Adipocyte (in vitro differentiated cells): ENCODE measurements at places on chromosomes 11 and 22.

- no peak for DNase-seq
These were observed 89.6 kb downstream of the ETS1 start for GRCh38 chr11:128497776-128498095.

DNA sequence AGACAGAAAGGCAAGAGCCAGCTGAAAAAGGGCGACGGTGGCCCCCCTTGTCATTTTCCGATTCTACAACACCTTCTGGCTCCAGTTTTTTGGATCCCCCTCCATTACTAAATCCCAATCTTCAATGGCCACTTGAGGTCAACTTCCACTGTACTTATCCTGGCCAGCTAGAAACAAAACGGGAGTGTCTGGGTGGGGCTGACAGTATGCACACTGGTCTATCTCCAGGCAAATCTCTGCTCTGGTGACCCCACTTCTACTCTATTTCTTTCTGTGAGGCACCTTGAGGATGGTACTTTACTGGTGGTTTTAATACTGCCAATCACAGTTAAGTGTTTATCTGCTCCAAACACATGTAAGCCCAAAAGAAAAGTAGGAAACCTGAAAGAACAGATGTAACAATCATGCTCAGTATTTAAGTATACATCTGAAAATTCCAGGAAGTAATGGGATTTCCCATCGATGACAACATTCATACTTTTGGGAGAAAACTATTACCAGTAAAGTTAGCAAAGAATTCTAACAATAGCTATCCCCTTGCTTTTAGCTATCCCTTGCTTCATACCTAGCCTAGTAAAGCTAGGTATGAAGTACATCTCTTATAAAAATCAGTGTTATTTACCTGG lies 16.0 kb downstream of the CDON start:
- no peak for DNase-seq

- DNase-seq, result peak; percentile 55
These were observed 21.9 kb upstream of the LYVE1 start for GRCh38 chr11:10590218-10590915.

- peak; percentile 45 for DNase-seq
These were observed 15.6 kb downstream of the ARFGAP3 start for GRCh38 chr22:42841444-42841843.

GRCh38 chr11:8604078-8604723 lies 10.2 kb upstream of the STK33 start:
- peak; percentile 99 for DNase-seq

GRCh38 chr11:102792604-102793003 lies 5.4 kb downstream of the MMP1 start:
- no peak for DNase-seq

DNA sequence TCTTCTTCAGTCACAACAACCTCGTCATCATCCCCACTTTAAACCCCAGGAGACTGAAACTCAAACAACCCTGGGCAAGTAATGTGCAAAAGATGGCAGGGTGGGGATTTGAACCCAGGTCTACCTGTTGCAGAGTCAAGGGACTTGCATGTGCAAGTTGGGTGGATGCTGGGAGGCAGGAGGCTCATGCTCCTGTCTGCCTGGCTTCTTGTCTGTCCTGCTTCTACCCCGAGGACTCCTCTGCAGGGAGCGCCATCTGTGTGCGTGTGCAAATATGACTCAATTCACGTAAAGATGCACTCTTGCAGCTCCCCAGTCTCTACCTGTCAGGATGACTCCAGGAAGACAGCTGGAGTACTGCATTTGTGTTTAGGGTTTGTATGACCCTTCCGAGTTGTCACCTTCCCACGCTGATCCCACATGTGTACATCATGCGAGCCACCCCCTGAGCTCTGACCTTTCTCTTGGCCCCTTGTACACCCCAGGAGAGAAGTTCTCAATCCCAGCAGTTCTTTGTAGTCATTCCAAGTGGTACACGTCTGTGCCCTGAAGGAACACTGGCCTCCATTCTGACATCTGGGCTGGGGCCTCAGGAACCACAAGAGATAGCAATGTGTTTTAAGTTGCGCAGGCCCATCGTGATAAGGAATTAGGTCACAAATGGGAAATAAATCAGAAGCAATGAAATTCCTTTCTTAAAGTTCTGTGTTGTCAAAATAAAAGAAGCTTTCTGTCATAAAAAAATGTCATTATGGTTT lies 95.7 kb downstream of the CWC15 start:
- no peak for DNase-seq

- DNase-seq, result no peak
These were observed 101.8 kb downstream of the TRIM44 start for GRCh38 chr11:35764417-35764816.

DNA sequence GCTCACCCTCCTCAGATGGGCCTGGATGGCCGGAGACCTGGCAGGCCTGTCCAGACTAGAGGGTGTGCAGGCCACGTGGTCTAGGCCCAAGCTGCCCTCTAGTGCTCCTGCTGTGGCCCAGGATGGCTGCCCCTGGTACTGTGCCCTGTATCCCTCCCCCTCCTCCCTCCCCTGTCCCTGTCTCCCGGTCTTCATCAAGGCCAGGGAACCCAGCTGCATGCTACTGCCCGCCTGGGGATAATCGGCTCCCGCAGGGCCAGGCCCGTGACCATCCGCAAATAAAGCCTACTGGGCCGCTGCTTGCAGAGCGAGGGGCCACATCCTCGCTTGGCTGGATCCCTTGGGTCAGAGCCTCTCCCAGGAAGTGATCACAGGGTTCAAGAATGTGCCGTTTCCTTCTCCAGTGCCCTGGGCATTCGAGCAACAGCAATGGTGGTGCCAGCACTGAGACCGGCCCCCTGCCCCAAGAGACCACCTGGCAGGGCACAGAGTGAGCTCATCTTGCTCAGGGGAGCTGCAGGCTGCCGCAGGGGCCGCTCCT lies 51.1 kb downstream of the WNT7B start:
- DNase-seq, result no peak

- peak; percentile 34 for DNase-seq
These were observed 214.5 kb upstream of the UBASH3B start for GRCh38 chr11:122440811-122441665.

- DNase-seq, result no peak
These were observed 61.0 kb upstream of the NAV2 start for GRCh38 chr11:19651653-19652052.
